SK-N-MC (cell line): ENCODE measurements at places on chromosomes 4 and X.

- DNase-seq, result no peak
Observed at GRCh38 chrX:78496483-78496882, 162.6 kb downstream of the RTL3 start.

GRCh38 chrX:24760363-24761000 is 66.8 kb downstream of the POLA1 start:
- DNase-seq, result no peak

GRCh38 chr4:70704931-70705182 is 16.5 kb downstream of the UTP3 start:
- DNase-seq, result no peak

DNA sequence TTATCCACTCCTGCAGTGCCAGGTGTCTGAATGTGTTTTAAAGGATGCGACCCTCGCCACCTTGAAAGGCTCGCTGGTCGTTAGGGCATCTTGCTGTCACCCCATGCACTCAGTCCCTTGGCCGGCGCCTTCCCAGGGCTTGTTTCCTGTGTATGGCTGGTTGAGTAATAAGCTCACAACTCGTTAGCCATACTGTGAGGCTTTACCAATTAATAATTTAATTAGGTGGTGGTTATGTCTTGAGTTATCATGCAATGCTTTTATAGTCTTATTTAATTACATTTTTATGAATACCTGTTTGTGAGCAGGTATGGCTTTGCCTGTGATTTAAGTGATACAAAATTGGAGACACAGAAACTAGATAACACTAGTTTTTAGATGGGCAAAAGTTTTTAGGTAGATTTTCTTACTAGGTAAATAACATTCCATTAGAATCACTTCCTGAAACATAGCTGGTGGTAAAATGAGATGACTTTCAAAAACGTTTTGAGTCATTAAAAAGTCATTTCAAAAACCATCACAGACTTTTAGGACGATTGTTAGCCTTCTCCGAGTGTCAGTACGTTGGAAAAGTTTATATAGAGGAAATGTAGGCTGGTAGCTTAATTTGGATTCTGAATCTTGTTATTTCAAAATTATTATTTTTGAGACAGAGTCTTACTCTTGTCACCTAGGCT is 18.2 kb downstream of the PTTG2 start:
- DNase-seq, result no peak

DNA sequence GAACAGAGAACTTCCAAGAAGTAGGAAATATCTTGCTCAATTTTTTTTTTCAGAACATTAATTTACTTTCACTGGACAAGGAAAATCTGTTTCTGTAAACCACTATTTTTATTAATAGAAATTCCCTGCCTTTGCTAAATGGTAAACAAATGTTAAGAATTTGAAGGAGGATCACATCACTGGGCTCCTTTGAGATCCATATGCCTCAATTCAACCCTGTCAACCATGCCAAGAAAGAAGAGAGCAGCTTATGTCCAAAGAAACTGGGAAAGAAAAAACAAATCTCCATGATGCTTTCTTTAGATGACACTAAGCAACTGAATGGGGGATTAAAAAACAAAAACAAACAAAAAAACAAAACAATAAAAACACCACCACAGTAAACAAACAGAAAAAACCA is 47.7 kb downstream of the LNX1 start:
- no peak for DNase-seq

DNA sequence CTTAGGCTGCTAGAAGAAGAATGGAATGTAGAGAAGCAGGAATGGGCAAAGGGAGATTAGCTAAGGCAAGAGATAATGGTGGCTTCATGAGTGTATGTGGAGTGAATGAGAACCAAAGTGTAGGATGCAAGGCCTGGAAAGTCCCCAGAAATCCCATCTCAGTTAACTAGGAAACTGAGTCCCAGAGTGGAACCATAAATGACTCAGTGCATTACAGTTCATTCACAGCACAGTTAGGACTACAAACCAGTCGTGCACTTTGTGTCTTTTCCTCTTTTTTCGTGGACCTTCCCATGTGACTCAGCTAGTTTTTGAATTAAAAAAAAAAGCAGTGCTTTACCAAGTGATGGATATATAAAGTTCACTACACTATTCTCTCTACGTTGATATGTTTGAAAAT is 27.7 kb upstream of the REST start:
- no peak for DNase-seq

- no peak for DNase-seq
Observed at GRCh38 chr4:157013656-157014055, 42.1 kb upstream of the PDGFC start.

- peak; percentile 68 for DNase-seq
Observed at GRCh38 chr4:73257234-73257633, 1.4 kb downstream of the ANKRD17 start.

GRCh38 chr4:101037249-101037648 is 310.1 kb downstream of the PPP3CA start:
- no peak for DNase-seq

DNA sequence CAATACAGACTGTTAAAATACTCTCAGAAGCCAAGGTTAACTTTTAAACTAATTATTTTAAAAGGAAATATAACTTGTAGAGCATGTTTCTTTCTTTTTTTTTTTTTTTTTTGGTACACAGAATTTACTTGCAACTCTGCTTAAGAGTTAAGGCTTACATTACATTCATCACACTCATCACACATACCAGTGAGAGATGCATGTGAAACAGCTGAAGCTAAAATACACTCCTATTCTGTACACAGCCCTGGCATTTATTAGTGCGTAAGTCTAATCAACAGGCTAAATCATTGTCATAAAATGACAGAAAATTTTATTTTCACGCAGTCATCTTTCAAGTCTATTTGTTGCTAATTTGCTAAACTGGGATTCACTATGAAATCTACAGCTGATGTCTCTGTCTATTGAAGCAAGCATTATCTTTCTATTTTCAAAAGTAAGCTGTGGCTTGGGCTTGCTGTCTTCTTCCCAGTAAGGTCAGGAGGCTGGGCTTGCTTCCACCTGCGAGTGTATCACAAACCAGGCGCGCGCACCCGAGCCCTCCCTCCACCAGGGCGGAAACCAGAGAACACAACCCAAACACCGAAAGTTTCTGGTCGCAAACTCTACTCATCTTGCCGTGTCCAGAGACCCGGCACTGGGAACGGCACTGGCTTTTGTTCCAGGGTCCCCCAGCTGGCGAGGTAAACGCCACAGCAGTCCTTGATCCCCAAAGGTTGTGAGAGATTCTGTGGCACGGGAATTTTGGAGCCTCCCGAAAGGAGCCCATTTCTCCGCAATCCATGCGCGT is 3.9 kb downstream of the MAML3 start:
- no peak for DNase-seq

GRCh38 chr4:25703731-25704388 is 48.2 kb downstream of the SLC34A2 start:
- DNase-seq, result no peak

DNA sequence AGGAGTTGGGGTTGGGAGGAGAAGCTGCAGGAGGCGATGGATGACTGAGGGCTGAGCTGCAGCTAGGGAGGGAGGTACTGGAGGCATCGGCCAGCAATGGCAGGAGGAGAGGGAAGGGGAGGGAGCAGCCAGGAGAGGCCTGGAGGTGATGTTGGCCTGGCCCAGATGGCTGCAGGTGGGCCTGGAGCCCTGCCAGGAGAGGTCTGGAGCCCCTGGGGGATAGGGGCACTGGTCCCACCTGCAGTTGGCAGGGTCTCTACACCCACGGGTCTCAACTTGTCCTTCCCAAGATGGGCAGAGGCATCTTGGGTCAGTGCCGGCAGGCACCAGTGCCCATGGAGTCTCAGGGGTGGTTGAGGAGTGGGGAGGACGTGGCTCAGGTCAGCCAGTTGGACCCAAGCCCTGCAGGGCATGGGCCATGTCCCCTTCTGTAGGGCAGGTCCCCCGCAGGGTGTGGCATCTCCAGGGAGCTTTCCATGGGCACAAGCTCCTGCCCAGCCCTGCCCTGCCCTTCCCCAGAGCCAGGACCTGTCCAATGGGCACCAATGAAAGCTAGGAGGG is 2.7 kb upstream of the MXD4 start:
- DNase-seq, result no peak

GRCh38 chr4:75370576-75370975 is 143.6 kb downstream of the RCHY1 start:
- DNase-seq, result no peak

- no peak for DNase-seq
Observed at GRCh38 chrX:20254712-20255299, 11.9 kb downstream of the RPS6KA3 start.

- DNase-seq, result no peak
Observed at GRCh38 chr4:21134994-21135393, 434.7 kb downstream of the PACRGL start.
